ENCODE measurements at places on chromosomes 16 and 17.

DNA sequence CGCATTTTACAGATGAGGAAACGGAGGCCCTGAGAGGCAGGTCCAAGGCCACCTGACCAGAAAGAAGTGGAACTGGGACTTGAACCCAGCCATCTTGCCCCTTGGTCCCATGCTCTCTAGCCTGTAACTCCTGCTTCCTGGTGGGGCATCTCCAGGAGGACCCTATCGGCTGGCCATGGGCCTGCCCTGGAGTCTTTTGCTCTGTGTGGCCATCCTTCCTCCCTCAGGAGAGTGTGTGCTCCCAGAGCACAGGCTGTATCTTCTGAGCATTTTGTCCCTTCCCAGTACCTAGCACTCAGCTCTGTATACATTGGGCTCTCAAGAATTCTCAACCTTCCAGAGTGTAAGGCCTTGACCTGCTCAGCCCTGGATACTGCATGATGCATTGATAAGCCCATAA, 28.4 kb upstream of the STH start:
- DNase-seq, result no peak

DNA sequence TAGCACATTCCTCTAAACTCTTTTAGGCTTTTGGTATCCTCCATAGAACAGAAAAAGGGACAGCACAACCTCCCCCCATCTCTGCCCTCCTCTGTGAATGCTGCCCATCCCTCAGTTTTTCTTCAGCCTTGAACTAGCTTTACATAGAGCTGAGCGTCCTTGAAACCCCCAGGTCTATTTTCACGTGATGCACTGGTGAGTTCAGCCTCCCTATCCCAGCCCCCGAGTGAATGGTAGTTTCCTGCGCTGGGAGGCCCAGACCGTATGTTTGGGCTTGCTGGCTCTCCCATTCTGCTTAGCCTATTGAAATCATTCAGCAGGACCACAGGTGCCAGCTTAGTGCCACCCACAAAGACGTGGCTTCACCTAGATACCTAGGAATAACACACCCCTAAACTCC, 22.5 kb downstream of the ZNF385C start:
- no peak for DNase-seq

GRCh38 chr17:10021272-10021984, 116.4 kb upstream of the RCVRN start:
- no peak for DNase-seq

DNA sequence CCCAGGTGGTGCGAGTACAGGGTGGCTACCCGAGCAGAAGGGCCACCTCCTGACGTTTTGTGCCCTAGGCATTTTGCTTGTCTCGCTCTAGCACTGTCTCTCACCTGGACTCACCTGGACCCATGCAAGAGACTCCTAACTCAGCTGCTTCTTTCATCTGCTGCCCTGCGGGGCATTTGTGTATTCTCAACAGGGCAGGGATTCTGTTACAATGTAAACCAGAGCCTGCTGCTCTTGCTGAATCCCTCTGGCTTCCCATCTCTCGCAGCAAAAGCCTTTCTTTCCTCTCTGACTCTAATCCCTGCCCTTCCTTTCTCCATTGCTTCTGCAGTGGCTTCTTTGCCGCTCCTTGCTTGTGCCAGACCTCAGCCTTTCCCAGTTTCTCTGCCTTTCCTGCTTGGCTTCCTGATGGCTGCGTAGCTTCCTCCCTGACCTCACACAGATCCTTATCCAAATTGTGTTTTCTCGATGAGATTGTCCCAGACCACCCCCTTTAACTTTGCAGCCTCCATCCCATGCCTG, 10.2 kb downstream of the ARSG start:
- DNase-seq, result no peak

DNA sequence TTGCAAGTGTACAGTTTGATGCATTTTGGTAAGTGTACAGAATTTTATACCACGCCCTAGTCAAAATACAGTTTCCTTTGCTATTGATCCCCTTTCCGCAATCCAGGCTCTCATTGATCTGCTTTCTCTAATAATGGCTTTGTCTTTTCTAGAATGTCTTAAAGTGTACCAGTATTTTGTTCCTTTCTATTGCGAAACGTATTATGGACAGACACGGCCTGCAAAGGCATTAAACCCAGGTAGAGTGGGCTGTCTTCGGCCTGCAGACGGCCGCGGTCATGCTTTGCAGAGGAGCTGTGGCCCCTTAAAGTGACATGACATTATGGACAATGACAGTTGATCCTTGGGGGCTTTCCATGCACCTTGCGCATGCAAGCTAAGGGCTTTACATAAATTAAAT, 15.9 kb upstream of the HSBP1 start:
- no peak for DNase-seq

DNA sequence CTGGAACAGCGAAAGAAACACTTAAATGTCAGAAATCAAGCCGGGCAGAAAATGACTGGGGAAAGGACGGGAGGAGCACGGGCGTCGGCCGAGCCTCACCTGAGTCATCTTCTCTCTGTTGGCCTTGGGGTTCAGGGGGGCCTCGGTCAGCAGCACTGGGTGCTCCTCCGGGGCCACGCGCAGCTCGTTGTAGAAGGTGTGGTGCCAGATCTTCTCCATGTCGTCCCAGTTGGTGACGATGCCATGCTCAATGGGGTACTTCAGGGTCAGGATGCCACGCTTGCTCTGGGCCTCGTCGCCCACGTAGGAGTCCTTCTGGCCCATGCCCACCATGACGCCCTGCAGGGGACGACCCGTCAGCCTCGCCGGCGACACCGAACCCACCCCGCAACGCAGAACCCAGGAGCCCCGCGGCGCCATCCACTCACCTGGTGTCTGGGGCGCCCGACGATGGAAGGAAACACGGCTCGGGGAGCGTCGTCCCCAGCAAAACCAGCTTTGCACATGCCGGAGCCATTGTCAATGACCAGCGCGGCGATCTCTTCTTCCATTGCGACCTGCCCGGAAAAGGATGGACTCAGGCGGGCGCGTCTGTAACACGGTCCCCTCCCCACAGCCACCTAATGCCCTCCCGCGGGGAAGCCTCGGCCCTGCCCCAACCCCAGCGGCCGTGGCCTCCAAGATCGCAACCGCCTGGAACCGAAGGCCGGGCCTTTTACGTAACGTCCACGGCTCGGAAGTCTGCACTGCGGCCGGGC, 616 bp downstream of the ACTG1 start:
- peak; percentile 27 for DNase-seq

DNA sequence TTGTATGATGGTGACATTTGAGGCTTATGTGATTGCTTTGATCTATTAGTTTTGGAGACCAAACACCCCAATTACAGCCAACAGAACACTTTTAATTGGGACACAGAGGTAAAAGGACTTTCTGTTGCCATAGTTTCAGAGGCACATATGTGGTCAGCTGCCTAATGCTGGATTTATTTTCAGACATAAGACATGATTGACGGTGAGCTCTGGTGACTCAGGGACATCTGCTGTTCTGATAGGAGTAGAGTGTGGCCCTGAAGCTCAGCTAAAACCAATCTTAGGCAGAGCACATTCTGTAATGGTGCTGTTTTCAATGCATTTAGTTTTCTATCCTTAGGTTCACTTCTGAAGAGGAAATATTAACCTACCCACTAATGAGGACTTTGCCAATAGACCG, 247.1 kb downstream of the UTP18 start:
- DNase-seq, result no peak

GRCh38 chr16:83441517-83441916, 366.3 kb upstream of the HSBP1 start:
- no peak for DNase-seq

DNA sequence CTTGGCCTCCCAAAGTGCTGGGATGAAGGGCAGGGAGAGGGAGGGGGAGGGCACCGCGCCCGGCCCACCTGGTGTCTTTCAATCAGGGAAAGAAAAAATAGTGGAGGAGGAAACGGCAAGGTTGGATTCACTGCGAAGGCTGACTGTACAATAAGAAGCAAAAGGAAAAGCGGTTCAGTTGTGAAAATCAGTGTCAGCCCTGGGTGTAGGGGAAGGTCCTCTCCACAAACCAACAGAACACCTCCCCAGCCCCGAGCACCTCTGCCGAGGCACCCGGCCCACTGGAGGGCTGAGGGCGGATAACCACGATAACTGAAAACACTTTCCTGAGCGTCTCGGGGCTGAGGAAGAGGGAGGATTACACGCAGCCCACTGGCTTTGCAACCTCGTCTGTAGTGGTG, 1.4 kb upstream of the SPG7 start:
- DNase-seq, result no peak

- peak; percentile 85 for DNase-seq
These were observed 17.5 kb upstream of the MTMR4 start for GRCh38 chr17:58531661-58532554.

DNA sequence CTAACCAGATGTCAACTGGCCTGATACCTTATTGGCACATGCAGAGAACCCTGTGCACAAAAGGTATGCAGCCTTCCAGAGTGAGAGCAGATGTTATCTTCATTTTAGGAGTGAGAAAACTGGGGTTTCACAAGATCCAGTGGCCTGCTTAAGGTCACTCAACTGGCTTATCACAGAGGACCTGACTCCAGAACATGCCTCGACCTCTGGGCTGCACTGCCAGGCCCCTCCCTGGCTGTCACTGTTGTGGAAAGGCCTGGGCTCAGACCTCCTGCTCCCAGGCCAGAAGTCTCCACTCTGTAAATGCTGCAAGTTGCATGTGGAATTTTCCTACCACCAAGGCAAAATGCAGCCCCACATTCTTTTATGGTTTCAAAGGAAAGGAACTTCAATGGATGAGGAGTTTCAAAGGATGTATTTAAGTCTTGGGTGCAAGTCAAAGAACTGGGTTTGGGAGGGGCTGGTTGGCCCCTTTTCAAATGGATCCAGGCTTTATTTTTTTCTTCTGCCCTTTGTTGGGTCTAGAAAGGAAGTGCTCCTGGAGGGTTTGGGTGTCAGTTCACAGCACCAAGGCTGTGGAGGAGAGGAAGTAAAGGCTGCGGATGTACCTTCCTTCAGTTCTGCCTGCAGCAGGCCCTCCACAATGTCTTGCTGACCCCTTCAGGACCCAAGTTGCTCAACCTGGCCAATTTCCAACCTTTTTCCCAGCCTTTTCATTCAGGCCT, 30.4 kb upstream of the SMPD3 start:
- DNase-seq, result peak; percentile 52

- peak; percentile 85 for DNase-seq
These were observed 50.1 kb downstream of the RNF112 start for GRCh38 chr17:19461116-19461515.

DNA sequence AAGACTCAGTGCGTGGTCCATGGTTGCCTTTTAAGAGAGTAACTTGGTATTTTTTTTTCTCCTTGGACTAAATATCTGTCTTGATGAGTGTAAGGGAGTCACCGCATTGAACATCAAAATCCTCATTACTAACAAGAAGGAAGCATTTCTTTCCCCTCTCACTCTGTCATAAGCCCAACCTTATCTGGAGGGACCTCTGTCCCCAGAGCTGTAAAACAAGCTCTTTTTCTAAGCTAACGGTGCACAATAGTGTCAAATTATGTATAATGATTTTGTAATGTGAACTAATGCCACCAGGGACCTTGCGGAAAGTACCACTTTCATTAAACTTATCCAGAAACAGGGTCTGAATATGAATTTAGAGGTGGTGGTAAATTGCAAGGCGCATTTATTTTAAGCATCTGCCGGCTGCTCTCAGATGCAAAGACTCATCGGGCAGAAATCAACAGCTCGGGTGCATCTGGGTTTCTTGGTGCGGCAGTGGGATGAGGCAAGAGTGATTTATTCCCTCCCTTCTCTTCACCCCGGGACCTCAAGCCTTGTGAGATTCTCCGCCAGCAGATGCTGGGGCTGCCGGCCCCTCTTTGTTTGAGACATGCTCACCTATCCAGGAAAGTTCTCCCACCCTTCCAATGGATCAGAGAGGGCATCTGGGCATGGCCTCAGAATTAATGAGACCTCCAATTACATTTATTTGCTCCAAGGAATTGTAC, 95.2 kb upstream of the IRX3 start:
- DNase-seq, result no peak

- no peak for DNase-seq
These were observed 176.4 kb downstream of the MSI2 start for GRCh38 chr17:57432507-57433277.

DNA sequence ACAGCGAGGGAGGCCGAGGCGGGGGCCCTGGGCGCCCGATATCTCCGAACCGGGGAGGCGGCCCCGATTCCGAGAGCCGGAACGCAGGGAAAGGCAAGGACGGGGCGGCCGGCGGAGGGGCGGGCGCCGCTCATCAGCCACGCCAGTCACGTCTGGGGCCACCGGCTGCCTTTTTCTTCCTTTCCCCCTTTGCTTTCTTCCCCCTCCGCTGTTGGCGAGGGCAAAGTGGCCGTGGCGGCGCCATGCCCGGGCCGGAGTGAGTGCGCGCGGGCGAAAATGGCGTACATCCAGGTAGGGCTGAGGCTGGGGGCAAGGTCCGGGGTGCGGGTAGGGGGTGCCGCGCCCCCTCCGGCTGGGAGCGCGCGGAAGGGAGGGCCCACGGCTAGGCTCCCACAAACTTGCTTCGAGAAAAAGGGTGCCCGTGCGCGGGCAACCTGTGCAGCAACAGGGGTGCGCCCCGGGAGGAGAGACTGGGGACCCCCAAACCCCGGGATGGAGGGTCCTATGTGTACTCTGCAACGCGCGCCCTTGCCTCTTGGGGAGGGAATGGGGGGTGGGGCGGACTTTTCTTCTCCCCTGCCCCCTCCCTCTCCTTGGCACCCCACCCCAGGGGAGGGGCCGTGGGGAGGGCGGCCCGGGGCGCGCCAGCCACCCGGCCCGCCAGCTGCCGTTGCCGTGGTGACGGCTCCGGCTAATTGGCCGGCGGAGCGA, 486 bp downstream of the SYT17 start:
- DNase-seq, result no peak

- no peak for DNase-seq
These were observed 38.3 kb upstream of the ACSM2B start for GRCh38 chr16:20614186-20615141.

DNA sequence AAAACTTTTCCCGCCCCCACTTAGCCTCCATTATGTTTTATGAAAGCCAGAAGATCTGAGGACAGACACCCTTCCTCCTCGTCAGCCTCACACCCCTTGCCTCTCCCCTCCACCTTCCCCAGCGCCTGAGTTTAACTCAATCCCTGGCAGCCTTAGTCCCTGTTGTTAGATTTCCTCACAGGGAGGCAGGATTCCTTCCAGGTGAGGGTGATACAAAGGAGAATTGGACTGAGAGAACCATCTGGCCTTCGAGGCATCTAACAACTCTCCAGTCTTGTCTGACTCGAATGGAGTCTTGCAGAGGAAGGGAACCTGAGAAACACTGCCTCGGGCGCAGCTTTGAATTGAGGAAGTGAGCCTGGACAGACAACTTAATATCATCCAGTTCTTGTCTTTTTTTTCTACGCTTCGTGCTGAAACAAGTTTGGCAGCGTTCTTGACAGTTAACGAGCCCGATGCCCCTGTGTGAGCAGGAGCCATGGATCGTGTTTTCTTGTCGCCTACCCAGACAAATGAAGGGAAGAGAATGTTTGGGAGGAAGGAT, 1.3 kb upstream of the ZNF768 start:
- no peak for DNase-seq

DNA sequence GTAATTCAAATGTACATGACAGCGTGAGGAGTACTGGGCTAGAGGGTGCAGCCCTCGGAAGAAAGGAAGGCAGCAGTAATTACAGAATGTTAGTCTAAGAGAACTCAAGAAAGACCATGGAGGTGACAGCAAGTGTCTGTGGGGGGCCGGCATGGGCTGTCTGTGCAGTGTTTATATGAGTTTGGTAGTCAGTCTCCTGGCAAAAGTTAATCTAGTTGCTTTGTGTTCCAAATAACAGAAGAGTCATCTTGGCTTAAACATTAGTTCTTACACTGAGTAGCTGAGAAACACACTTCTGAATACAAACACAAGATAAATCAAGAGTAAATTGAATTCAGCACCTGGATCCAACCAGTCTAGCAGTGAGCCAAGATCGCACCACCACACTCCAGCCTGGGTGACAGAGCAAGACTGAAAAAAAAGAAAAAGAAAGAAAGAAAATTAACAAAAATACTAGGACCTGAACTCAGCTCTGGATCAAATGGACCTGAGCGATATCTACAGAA, 189.3 kb upstream of the COX10 start:
- DNase-seq, result no peak

- DNase-seq, result no peak
These were observed 81.1 kb downstream of the FTO start for GRCh38 chr16:53785044-53785443.
